ENCODE measurements at places on chromosomes 7 and 10. TPM values are rescaled to one million over a fixed set of nuclear protein-coding genes. Genes with fewer than 3 reads are reported as not detected.

- no peaks in the 10 kb centered on the region for H3K27me3 ChIP-seq
- H3K4me3 ChIP-seq, result no peak overlapping the region
- H3K36me3 ChIP-seq, result no peaks in the 10 kb centered on the region
- DNase-seq, result no peak
- no peak overlapping the region for H3K27ac ChIP-seq
- H3K4me1 ChIP-seq, result peaks cover 3% of the 10 kb centered on the region
These were observed 33.5 kb downstream of the REEP3 start for GRCh38 chr10:63554657-63555056.

Gene SEC61A2
- 9.0 TPM for total RNA-seq

DNA sequence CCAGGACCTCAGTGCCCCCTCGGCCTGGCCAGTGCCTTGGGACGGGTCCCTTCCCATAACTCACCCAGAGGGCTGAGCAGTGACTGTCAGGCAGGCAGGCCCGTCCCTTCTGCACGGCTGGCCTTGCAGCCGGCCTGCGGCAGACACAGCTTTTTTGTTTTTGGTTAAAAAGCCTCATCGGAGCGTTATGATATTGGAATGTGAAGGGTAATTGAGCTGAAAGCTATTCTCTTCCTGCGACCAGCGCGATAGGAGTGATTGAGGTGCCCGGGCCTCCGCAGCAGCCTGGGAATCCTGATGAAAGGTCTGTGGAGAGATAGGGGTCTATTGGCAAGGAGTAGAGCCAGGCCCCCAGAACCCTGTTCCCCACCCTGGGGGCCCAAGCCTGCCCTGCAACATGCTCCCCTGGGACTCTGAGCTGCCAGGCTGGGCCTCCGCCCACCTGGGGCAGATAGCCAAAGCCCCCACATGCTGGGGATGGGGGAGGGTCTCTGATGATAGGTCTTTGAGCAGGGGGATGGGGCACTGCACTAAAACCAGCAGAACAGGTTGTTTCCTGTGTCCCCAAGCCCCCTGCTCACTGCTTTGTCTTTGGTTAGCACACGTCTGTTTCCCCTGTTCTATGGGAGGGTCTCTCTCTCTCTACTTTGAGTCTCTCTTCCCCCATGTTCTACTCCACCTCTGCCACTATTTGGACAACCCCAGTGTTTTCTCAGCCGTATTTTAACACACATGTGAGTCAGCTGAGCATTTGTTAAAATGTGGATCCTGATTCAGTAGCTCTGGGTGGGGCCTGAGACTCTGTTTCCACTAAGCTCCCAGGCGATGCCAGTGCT is 131.9 kb downstream of the CDH23 start:
- no peaks in the 10 kb centered on the region for H3K27me3 ChIP-seq
- H3K27ac ChIP-seq, result no peak overlapping the region
- H3K4me1 ChIP-seq, result no peaks in the 10 kb centered on the region
- no peak overlapping the region for H3K4me3 ChIP-seq
- no peak for DNase-seq
- H3K36me3 ChIP-seq, result no peaks in the 10 kb centered on the region

Gene THSD7A
- total RNA-seq, result 0.84 TPM

DNA sequence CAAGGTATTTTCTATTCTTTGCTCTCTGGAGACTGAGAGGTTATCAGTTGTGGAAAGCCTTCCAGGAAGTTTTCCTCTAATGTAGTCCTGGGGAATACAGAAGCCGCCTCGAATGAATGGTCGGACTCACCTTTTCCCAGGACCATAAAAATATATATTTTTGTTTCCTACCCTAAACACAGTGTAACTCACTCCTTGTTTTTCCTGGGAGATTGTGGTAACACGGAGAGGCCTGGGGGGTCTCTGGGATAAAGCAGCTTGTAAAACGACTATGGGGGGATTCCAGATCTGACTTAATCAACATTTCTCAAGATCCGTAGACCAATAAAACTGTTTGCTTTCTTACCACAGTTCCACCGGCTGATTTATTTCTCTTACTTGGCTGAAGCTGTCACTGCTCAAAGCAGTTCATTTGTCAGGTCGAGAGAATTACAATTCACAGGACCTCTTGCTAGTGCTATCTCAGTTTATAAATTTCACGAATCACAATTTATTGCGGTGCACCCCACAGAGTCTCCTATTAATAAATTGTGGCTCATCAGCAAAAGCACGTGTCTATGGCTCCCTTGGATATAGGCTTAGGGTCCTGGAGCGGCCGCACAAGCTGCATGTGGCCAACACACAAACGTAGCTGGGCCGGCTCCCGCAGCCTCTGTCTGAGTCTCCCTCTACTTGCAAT is 176.3 kb upstream of the BMPER start:
- H3K4me3 ChIP-seq, result no peak overlapping the region
- DNase-seq, result no peak
- no peaks in the 10 kb centered on the region for H3K36me3 ChIP-seq
- no peaks in the 10 kb centered on the region for H3K27me3 ChIP-seq
- peaks cover 3% of the 10 kb centered on the region for H3K4me1 ChIP-seq
- no peak overlapping the region for H3K27ac ChIP-seq

- no peaks in the 10 kb centered on the region for H3K36me3 ChIP-seq
- peak overlapping the region; percentile 48 for H3K27ac ChIP-seq
- no peaks in the 10 kb centered on the region for H3K27me3 ChIP-seq
- peaks cover 49% of the 10 kb centered on the region for H3K4me1 ChIP-seq
- H3K4me3 ChIP-seq, result no peak overlapping the region
- DNase-seq, result no peak
These were observed 214.4 kb downstream of the CREB5 start for GRCh38 chr7:28626624-28627262.

Gene AKR1D1
- not detected for total RNA-seq

DNA sequence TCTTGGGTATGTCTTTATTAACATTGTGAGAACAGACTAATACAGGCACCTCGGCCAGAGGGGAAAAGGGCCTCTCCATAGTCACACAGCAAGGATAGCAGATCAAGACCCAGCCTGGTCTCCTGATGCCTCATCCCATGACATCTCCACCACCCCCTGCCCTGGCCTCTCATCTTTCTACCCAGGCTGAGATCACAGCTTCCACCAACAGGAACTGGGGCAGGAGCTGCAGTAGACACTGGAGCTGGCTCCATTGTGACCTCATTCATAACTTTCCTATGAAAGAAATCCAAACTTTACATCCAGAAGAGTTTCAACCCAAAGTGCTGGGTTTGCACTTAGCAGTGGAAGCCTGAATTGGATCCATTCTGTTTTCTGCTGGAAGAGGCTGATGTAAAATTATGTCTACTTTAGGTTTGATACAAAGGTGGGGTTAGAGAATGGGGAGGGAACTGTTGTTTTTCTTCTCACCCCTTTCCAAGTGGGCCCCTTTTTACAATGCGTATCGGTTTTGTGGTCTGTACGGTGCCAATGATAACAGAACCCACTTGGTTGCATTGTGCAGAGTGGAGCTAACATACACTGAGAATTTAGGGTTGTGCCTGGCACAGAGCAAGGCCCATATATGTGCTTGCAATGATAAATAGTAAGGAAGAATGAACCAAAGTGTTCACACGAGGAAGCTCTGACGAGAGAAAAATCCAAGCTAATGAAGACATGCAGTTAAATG is 28.6 kb upstream of the INSIG1 start:
- no peaks in the 10 kb centered on the region for H3K4me1 ChIP-seq
- no peaks in the 10 kb centered on the region for H3K27me3 ChIP-seq
- H3K27ac ChIP-seq, result no peak overlapping the region
- H3K4me3 ChIP-seq, result no peak overlapping the region
- H3K36me3 ChIP-seq, result no peaks in the 10 kb centered on the region
- DNase-seq, result no peak

DNA sequence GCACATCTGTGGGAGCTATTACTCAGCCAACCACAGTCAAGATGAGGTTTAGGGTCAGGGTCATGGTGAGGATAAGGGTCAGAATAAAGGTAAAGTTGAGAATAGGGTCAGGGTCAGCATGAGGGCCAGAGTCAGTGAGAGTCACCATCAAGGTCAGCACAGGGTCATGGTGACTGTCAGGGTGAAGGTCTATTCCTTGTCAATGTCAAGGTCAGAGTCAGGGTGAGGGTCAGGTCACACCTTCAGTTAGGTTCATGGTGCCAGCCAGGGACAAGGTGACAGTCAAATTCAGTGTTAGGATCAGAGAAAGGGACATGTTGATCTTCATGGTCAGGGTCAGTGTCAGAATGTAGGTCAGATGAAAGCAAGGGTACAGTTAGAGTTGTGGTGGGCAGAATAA is 14.1 kb downstream of the MRPS24 start:
- no peaks in the 10 kb centered on the region for H3K4me1 ChIP-seq
- H3K4me3 ChIP-seq, result no peak overlapping the region
- no peak for DNase-seq
- no peaks in the 10 kb centered on the region for H3K36me3 ChIP-seq
- H3K27ac ChIP-seq, result no peak overlapping the region

DNA sequence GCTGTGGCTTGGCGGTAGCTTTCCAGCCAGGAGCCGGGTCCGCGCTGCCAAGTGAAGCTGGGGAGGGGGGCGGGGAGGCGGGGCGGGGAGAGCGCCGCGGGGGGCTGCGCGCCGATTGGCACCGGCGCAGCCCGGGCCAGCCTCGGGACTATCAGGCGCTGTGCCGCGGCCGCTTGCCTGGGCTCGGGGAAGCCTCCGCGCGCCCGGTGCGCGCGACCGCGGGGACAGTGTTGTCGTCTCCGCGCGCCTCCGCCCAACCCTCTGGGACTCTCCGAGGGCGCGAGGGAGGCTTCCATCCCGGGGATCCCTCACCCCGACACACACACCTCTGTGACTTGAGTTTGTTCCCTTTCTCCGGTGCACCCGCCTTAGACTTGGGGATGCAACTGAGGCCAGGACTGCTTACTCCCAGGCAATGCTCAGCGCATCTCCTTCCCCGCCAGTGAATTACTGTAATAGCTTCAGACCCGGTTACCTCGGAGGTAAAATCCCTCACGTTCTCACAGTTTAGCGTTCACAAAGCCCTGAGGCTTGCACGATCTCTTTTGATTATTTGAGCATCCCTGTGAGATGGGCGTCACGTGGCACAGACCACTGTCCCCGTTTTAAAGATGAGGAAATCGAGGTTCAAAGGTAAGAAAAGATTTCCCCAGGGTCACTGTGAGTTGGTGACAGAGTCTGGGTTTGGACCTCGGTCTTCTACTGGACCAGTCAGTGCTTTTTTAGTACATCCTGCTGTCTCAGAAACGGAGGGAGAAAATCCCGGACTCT is at the start of gene NKX1-2:
TSS of gene NKX1-2 (minus strand) at position 24 of the 771 bp plus-strand sequence. CDS start 92 bp downstream, outside the sequence.
- DNase-seq, result no peak
- H3K4me3 ChIP-seq, result peak within 1 kb of the TSS; percentile 56
- peaks cover 12% of the 10 kb centered on the region for H3K4me1 ChIP-seq
- no peaks in the 10 kb centered on the region for H3K36me3 ChIP-seq
- no peak within 1 kb of the TSS for H3K27ac ChIP-seq

- no peaks in the 10 kb centered on the region for H3K27me3 ChIP-seq
- no peak overlapping the region for H3K27ac ChIP-seq
These were observed 72.6 kb upstream of the ZMIZ1 start for GRCh38 chr10:78995987-78996791.

DNA sequence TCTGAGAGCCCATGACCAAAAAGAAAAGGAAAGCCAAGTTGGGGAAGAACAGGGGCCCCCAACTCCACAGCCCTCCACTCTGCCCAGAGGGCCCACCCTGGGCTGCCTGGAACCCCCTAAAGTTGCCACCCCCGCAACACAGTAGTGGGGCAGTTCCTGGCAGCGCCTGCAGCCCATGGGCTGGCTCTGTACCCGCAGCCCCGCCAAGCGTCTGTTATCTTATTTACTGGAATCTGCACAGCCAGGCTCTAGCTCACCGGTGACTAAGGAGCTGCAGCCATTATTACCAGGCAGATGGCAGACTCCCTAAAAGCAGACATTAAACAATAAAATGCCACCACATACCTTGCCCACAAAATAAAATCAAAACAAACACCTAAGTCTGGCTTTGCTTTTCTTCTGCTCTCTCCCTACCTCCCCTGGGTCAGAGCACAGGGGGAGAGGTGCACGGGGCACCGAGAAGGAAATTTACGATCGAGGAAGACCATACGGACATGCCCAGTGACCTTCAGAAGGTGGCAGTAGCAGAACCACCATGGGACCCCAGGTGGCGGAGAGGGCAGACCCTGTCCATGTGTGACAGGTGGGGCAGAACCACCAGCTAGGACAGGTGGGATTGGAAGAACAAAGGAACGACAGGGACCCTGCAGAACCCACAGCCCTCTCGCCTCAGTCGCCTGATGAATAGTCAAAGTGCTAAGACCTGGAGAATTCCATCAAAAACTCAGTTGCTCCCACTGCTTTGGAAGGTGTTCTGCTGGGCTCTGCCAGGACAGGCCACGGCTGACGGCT is 66.3 kb downstream of the PRKAG2 start:
- H3K27me3 ChIP-seq, result no peaks in the 10 kb centered on the region
- no peaks in the 10 kb centered on the region for H3K36me3 ChIP-seq

DNA sequence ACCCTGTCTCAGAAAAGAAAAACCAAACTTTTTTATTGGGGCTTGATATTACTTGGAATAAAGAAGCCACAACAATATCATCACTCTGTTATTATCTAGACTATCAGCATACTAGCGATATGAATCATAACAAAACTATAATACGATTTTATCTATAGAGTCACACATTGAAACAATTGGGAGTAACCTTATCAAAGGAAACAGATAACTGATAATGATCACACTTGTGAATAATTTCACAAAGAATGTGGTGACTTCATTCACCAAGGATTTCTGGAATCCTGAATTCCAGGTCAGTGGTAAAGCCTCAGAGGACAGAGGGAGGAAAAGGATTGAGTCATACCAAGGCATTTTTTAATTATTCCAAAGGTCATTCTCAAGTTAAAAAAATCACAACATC is 32.1 kb upstream of the NMT2 start:
- H3K4me3 ChIP-seq, result no peak overlapping the region
- no peaks in the 10 kb centered on the region for H3K4me1 ChIP-seq
- H3K27me3 ChIP-seq, result peaks cover 2% of the 10 kb centered on the region
- no peak for DNase-seq
- no peaks in the 10 kb centered on the region for H3K36me3 ChIP-seq
- no peak overlapping the region for H3K27ac ChIP-seq

Gene PNLIP
- total RNA-seq, result not detected

DNA sequence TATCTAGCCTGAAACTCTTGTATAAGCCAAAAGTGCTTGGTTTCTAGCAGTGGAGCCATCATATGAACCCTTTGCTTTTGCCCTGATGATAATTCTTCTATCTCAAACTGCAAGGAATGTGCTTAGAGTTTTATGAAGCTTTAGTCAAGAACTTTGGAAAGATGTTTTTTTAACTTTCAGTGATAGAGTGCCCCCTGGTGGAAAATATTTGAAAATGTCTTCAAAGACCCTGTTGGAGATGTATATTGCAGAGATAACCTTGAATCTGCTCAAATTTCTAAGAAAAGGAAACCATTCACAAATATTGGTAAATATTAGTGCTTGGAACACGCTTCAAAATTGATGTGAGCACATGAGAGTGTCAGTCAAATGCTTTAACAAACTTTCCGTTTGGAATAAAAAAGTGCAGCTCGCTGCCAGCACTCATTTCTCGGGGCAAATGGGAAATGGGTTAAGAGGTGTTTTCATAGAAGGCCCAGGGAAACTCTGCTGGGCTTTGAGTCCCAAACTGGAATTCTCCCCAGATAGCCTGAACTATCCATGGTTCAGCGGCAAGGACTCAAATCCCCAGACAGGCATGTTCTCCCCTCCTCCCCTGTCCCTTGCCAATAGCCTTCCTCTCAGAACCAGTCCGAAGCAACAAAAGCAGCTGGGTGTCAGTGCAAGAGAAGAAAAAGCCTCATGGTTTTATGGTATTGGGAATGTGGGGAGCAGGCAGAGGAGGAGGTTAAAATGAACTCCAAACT is 129.3 kb downstream of the MYOF start:
- no peak for DNase-seq
- no peaks in the 10 kb centered on the region for H3K36me3 ChIP-seq
- H3K4me1 ChIP-seq, result no peaks in the 10 kb centered on the region
- H3K27ac ChIP-seq, result no peak overlapping the region
- no peaks in the 10 kb centered on the region for H3K27me3 ChIP-seq

Gene SAMD9L
- total RNA-seq, result 3.6 TPM

GRCh38 chr7:90816511-90817142 is 220.5 kb downstream of the CDK14 start:
- no peak for DNase-seq
- H3K4me3 ChIP-seq, result no peak overlapping the region
- H3K36me3 ChIP-seq, result no peaks in the 10 kb centered on the region
- no peaks in the 10 kb centered on the region for H3K27me3 ChIP-seq
- no peak overlapping the region for H3K27ac ChIP-seq

Data from psoas muscle (tissue), 8 donors.